SK-N-SH (cell line): ENCODE measurements at places on chromosomes 4 and X.

- peaks cover 34% of the 10 kb centered on the region for H3K27me3 ChIP-seq
- DNase-seq = peak; percentile 42
Observed at GRCh38 chr4:146646593-146647325, 8.1 kb downstream of the POU4F2 start.

DNA sequence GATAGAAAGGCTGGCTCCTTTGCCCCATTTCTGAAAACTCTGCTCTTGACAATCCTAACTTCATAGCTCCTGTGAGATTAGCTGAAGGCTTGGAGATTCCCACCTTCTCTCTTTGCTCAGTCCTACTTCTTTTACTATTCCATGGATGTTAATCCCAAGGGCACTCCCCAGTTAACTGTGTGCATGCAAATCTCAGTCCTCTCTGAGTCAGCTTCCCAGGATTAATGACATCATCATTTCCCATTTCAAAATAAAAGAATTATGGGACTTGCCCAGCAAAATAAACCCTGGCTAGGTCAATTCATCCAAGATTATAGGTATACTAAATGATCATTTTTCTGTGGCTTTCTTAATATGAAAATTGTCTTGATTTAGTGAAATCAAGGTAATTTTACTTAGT is 328.6 kb upstream of the NR3C2 start:
- H3K4me1 ChIP-seq = no peaks in the 10 kb centered on the region
- no peak overlapping the region for H3K27ac ChIP-seq
- no peak for DNase-seq
- no peak overlapping the region for H3K4me3 ChIP-seq

- no peaks in the 10 kb centered on the region for H3K27me3 ChIP-seq
- H3K27ac ChIP-seq = no peak overlapping the region
- peaks cover 10% of the 10 kb centered on the region; the same call in 1 of the 2 replicates for H3K4me1 ChIP-seq
- no peak overlapping the region for H3K4me3 ChIP-seq
- no peaks in the 10 kb centered on the region for H3K36me3 ChIP-seq
Observed at GRCh38 chr4:14091531-14091930, 464.0 kb upstream of the BOD1L1 start.

- H3K4me1 ChIP-seq = no peaks in the 10 kb centered on the region
- no peaks in the 10 kb centered on the region for H3K36me3 ChIP-seq
- no peak overlapping the region for H3K4me3 ChIP-seq
- DNase-seq = no peak
- H3K27ac ChIP-seq = no peak overlapping the region
Observed at GRCh38 chrX:82163701-82164100, 961.8 kb downstream of the SH3BGRL start.

GRCh38 chr4:955931-956381 is 17.4 kb downstream of the DGKQ start:
- no peaks in the 10 kb centered on the region for H3K27me3 ChIP-seq
- peak; percentile 29 for DNase-seq
- peaks cover 23% of the 10 kb centered on the region; the same call in 1 of the 2 replicates for H3K36me3 ChIP-seq
- no peaks in the 10 kb centered on the region for H3K4me1 ChIP-seq
- H3K4me3 ChIP-seq = no peak overlapping the region
- no peak overlapping the region for H3K27ac ChIP-seq

- H3K27ac ChIP-seq = no peak overlapping the region
- no peak for DNase-seq
- no peak overlapping the region for H3K4me3 ChIP-seq
- H3K4me1 ChIP-seq = peaks cover 9% of the 10 kb centered on the region
- H3K27me3 ChIP-seq = no peaks in the 10 kb centered on the region
- 0 out of 2 replicates have a peak, but pooled peaks cover 4% of the 10 kb centered on the region for H3K36me3 ChIP-seq
Observed at GRCh38 chr4:118981171-118981838, 92.7 kb downstream of the SYNPO2 start.

- no peaks in the 10 kb centered on the region for H3K27me3 ChIP-seq
- H3K4me3 ChIP-seq = no peak overlapping the region
- no peak overlapping the region for H3K27ac ChIP-seq
Observed at GRCh38 chr4:147793569-147794313, 61.9 kb downstream of the ARHGAP10 start.

GRCh38 chrX:96447161-96447560 is 237.5 kb upstream of the DIAPH2 start:
- no peak overlapping the region for H3K27ac ChIP-seq
- H3K36me3 ChIP-seq = no peaks in the 10 kb centered on the region
- H3K4me3 ChIP-seq = no peak overlapping the region
- DNase-seq = no peak
- no peaks in the 10 kb centered on the region for H3K27me3 ChIP-seq

DNA sequence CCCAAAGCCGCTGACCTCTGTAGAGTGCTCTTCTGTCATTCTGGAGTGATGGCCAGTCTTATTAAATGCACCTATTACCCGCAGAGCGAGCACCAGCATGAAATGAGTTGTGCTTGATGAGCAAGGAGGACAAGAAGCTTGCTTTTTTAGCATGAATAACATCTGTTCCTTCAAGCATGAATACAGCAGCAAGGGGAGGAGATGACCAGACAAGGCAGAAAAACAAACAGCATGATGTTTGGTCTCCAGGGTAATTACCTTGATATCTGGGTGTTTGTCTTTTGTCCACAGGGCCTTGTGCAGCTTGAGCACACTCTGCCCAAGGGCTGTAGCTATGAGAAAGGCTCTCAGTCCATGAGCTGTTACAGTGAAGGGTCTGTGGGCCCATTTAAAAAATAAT is 324.8 kb upstream of the DDX53 start:
- H3K4me3 ChIP-seq = no peak overlapping the region
- DNase-seq = no peak
- H3K27me3 ChIP-seq = no peaks in the 10 kb centered on the region
- no peaks in the 10 kb centered on the region for H3K36me3 ChIP-seq
- no peak overlapping the region for H3K27ac ChIP-seq

GRCh38 chr4:79445371-79445781 is 37.3 kb upstream of the GK2 start:
- no peak overlapping the region for H3K4me3 ChIP-seq
- peaks cover 2% of the 10 kb centered on the region for H3K4me1 ChIP-seq
- H3K27me3 ChIP-seq = no peaks in the 10 kb centered on the region
- no peak overlapping the region for H3K27ac ChIP-seq

DNA sequence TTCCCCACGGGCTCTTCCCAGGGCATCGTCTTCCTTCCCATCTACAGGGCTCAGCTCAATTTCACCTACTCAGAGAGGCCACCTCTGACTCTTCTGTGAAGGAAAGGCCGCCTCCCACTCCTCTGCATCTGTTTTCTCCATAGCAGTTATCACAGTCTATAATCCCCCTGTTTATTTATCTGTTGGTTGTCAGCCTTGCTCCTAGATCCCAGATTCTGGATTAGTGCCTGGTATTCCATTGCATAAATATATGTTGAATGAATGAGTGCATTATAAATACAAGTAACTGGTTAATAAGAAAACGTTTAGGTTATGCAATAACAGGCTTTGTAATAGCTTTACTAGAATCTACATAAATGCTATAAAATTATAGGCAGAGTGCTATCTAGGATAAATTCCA is 52.9 kb downstream of the NSG1 start:
- no peak overlapping the region for H3K27ac ChIP-seq
- no peak for DNase-seq
- H3K36me3 ChIP-seq = peaks cover 11% of the 10 kb centered on the region
- no peaks in the 10 kb centered on the region for H3K27me3 ChIP-seq
- H3K4me3 ChIP-seq = no peak overlapping the region

DNA sequence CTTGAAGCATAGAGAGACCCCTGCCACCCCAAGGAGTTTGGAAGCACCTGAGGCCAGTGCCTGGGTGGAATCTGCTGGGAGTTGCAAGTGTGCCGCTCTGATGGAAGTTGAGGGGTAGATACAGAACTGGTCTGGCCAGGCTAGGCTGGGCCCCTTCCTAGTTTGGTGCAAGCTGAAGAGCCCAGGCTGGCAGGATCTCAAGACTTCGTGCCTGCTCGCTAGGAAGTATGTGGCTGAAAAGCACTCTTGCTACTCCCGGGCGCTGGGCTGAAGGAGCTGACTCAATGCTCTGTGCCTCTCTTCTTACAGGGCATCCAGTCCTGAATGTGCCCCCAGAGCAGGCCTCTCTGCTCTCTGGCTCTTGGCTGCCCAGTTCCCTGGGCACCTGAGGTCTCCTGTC is 51.7 kb upstream of the PJA1 start:
- H3K36me3 ChIP-seq = no peaks in the 10 kb centered on the region
- peaks cover 19% of the 10 kb centered on the region for H3K27me3 ChIP-seq
- DNase-seq = no peak
- no peak overlapping the region for H3K27ac ChIP-seq

GRCh38 chr4:147723326-147723725 is 8.6 kb upstream of the ARHGAP10 start:
- H3K4me1 ChIP-seq = no peaks in the 10 kb centered on the region
- DNase-seq = no peak
- no peaks in the 10 kb centered on the region for H3K36me3 ChIP-seq
- no peak overlapping the region for H3K4me3 ChIP-seq

DNA sequence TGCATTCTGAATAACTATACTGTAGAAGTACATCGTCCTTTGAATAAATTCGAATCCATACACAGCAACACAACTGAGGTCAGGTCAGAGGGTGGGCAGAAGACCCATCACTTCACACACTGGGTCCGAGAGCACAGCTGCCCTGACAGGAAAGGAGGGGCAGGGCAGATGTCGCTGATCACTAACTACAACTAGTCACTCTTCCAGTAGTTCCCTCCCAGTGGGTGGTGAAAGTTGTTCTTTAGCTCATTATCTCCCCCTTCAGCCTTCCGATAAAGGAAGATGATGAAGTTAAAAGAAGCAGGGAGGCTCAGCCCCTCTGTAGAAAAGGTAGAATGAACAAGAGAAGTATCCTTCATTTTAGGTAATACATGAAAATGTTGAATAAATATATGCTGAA is 278.9 kb downstream of the INPP4B start:
- H3K4me1 ChIP-seq = no peaks in the 10 kb centered on the region
- no peaks in the 10 kb centered on the region for H3K27me3 ChIP-seq
- no peak overlapping the region for H3K27ac ChIP-seq

- no peaks in the 10 kb centered on the region for H3K4me1 ChIP-seq
- H3K27me3 ChIP-seq = no peaks in the 10 kb centered on the region
- no peak overlapping the region for H3K27ac ChIP-seq
- no peaks in the 10 kb centered on the region; the same call in 1 of the 2 replicates for H3K36me3 ChIP-seq
- no peak for DNase-seq
- no peak overlapping the region for H3K4me3 ChIP-seq
Observed at GRCh38 chr4:119581190-119581873, 47.3 kb downstream of the PDE5A start.

- no peaks in the 10 kb centered on the region for H3K27me3 ChIP-seq
- H3K36me3 ChIP-seq = no peaks in the 10 kb centered on the region
- H3K4me1 ChIP-seq = no peaks in the 10 kb centered on the region
- DNase-seq = no peak
- H3K4me3 ChIP-seq = no peak overlapping the region
Observed at GRCh38 chrX:16462912-16463311, 187.0 kb upstream of the S100G start.
